ENCODE measurements at places on chromosomes 3 and 15. TPM values are rescaled to one million over a fixed set of nuclear protein-coding genes. Genes with fewer than 3 reads are reported as not detected.

DNA sequence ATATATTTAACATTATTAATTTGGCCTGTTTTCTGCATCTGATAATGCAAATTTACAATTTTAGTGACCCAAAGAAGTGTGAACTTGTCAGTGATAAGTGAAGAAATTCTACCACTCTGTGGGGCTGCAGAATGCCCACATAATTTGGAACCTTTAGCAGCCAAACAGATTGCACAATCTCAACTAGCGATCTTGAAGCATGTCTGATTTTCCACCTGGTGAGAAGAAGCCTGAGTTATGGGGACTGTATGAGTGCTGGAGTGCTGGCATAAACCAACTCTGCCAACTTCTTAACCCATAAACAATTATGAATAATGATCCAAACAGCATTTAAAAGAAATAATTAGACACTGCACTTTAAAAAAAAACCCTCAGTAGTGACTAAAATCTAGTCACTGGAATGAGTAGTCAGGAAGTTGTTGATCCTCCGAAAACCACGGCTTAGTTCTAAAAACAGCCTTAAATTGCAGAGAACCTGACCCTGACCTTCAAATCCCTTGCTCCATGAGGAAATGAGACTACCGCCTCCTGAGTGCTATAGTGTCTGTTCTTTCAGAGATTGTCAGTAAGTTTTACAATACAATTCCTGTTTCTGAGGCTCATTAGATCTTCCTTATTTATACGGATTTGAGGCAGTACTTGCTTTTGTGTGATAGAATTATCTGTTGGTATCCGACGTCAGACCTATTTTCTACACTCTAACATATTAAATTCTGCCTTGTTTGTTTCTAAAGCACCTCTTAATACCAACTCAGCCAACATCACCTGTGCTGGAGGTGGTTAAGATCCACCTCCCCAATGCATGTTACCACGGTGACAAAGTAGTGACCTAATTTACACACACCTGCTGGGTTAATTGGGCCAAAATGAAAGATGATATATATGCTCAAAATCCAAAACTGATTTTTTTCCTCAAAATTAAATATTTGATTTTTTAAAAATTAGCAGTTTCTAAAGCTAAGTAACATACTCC is 267.7 kb downstream of the ZBTB20 start:
- DNase-seq, result no peak
- H3K4me1 ChIP-seq, result peaks cover 15% of the 10 kb centered on the region
- H3K36me3 ChIP-seq, result no peaks in the 10 kb centered on the region
- H3K27ac ChIP-seq, result peak overlapping the region; percentile 15
- no peaks in the 10 kb centered on the region for H3K27me3 ChIP-seq

Gene SLITRK3
- total RNA-seq, result not detected

GRCh38 chr3:38122712-38123290 is 14.1 kb downstream of the ACAA1 start:
- peaks cover 84% of the 10 kb centered on the region for H3K36me3 ChIP-seq
- no peak overlapping the region for H3K4me3 ChIP-seq
- no peaks in the 10 kb centered on the region for H3K27me3 ChIP-seq
- no peaks in the 10 kb centered on the region for H3K4me1 ChIP-seq
- no peak overlapping the region for H3K27ac ChIP-seq
- no peak for DNase-seq

Gene TLE3
- total RNA-seq, result 154 TPM

Gene POC1A
- 1.3 TPM for total RNA-seq

DNA sequence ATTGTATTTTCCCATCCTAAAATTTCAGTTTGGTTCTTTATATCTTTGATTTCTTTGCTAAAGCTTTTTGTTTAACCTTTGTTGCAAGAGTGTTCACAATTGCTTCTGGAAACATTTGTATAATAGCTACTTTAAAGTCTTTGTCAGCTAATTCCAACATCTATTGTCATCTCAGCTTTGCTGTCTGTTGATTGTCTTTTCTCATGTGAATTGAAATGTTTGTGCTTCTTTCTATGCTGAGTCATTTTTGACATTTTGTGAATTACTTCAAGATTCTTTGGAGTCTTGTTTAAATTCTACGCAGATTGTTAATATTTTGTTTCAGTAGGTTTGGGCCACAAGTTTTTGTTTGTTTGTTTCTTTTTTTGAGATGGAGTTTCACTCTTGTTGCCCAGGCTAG is 73.2 kb downstream of the SUCNR1 start:
- H3K4me3 ChIP-seq, result no peak overlapping the region
- no peaks in the 10 kb centered on the region for H3K27me3 ChIP-seq
- no peaks in the 10 kb centered on the region for H3K36me3 ChIP-seq
- no peak overlapping the region for H3K27ac ChIP-seq
- H3K4me1 ChIP-seq, result no peaks in the 10 kb centered on the region
- DNase-seq, result no peak

DNA sequence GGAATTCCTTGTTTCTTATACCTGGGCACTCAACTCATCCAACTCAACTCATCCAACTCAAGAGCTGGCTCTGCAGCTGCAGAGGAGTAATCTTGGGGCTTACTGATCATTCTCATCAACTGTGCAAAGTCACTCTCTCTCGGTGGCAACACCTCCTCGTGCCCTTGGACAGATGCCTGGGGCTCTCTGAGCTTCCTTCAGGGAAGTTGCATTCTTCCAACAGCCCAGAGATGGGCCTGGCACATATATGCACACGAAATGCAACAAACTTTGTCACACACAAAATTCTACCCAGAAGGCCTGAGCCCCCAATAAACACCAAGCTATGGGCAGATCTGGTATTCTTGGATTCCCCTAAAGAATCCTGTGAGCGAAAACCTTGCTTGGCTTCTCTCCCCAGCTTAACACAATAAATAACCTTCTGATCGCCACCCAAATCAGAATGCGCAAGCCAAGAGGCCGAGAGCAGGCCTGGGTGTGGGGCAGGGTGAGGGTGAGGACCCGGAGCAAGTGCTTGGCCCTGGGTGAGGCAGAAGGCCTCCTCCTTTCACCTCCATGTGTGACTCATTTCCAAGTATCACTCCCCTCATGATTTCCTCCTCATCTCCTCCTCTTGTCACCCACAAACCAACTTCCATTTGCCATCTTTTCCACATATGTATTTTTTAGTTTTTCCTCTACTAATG is 15.4 kb downstream of the TGM5 start:
- no peaks in the 10 kb centered on the region for H3K36me3 ChIP-seq
- no peak overlapping the region for H3K4me3 ChIP-seq
- H3K27me3 ChIP-seq, result no peaks in the 10 kb centered on the region
- peak overlapping the region; percentile 7 for H3K27ac ChIP-seq
- H3K4me1 ChIP-seq, result peaks cover 29% of the 10 kb centered on the region

Gene SERINC4
- not detected for total RNA-seq

DNA sequence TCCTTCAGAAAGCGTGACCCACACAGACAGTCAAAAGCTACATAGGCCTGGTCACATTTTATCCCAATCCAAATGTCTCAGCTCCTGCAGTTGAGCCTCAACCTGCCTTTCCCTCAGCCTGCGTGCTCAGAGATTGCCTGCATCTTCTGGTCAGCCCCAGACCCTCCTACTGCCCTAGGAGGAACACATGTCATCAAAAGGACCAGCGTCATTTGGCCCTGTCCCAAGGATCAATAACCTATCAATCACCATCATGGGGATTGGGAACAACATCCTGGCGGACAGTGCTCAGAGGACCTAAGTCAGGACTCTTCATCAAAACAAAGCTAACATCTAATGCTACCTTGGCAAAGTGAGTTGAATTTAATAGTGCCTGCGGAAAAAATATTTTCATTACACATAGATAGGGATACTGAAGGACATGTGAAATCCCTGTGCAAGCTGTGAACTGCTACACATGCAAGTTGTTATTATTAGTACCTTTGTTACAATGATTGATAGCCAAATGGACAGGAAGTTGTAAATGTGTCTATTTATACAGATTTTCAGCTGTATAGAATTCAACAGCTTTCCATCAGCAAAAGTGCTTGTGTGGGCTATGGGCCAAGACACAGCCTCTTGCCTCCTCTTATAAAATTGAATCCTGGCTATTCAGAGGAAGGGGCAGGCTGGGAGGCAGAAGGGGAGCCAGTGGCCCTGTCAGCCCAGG is 47.7 kb downstream of the UMPS start:
- no peak for DNase-seq
- peaks cover 53% of the 10 kb centered on the region for H3K4me1 ChIP-seq
- no peaks in the 10 kb centered on the region for H3K27me3 ChIP-seq
- no peak overlapping the region for H3K4me3 ChIP-seq

GRCh38 chr15:81270781-81271491 is 53.0 kb downstream of the STARD5 start:
- no peaks in the 10 kb centered on the region for H3K36me3 ChIP-seq
- DNase-seq, result no peak
- H3K27ac ChIP-seq, result no peak overlapping the region
- peaks cover 14% of the 10 kb centered on the region for H3K4me1 ChIP-seq
- H3K4me3 ChIP-seq, result no peak overlapping the region
- no peaks in the 10 kb centered on the region for H3K27me3 ChIP-seq

DNA sequence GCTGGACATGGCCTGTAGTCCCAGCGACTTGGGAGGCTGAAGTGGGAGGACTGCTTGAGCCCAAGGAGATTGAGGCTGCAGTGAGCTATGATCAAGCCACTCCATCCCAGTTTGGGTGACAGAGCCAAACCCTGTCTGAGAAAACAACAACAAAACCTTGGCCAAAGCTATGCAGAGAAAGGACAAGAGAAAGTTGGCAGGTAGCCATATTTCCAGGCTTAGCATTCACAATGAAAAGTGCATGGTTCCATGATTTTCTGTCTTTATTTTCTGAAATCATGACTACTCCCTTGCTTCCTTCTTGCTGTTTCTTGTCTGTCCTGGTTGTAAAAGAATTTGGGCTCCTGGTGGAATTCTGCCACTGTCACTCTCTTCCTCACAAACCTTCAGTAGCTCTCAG is 284.6 kb upstream of the C2CD4B start:
- no peaks in the 10 kb centered on the region for H3K27me3 ChIP-seq
- peaks cover 8% of the 10 kb centered on the region for H3K4me1 ChIP-seq
- DNase-seq, result no peak
- no peaks in the 10 kb centered on the region for H3K36me3 ChIP-seq
- no peak overlapping the region for H3K27ac ChIP-seq

DNA sequence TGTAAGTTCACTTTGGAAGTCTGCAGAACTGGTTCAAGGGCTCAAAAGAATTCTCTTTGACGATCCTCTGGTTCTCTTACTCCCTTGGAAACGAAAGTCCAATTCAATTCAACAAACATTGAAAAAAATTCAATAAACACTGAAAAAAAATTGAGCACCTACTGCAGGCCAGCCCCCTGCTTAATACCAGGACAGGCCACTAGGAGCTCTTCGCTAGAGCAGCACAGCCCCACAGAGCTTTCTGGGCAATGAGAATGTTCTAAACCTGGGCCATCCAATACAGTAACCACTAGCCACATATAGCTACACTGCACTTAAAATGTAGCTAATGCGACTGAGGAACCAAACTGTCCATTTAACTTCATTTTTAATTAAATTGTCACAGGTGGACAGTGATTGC is 50.4 kb upstream of the DCLK3 start:
- no peak overlapping the region for H3K4me3 ChIP-seq
- no peak overlapping the region for H3K27ac ChIP-seq
- DNase-seq, result no peak
- no peaks in the 10 kb centered on the region for H3K27me3 ChIP-seq
- peaks cover 28% of the 10 kb centered on the region for H3K4me1 ChIP-seq
- H3K36me3 ChIP-seq, result no peaks in the 10 kb centered on the region

- H3K4me3 ChIP-seq, result no peak overlapping the region
- H3K36me3 ChIP-seq, result no peaks in the 10 kb centered on the region
- no peak for DNase-seq
- H3K4me1 ChIP-seq, result peaks cover 10% of the 10 kb centered on the region
- H3K27ac ChIP-seq, result no peak overlapping the region
These were observed 44.6 kb downstream of the GASK1A start for GRCh38 chr3:43023746-43024145.

DNA sequence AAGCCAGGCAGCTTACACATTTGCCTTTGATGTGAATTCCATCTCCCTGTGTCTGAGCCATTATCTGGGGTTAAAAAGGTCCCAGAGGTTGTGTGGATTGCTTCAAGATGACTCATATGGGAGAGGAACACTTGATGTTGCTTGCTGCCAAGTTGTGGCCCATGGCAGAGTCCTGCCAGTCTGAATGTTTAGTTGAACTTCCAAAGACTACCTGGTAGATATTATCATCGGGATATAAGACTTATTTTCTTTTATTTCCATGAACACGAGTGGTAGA is 85.6 kb downstream of the TJP1 start:
- no peaks in the 10 kb centered on the region for H3K4me1 ChIP-seq
- DNase-seq, result no peak
- no peaks in the 10 kb centered on the region for H3K27me3 ChIP-seq
- H3K36me3 ChIP-seq, result peaks cover 56% of the 10 kb centered on the region

DNA sequence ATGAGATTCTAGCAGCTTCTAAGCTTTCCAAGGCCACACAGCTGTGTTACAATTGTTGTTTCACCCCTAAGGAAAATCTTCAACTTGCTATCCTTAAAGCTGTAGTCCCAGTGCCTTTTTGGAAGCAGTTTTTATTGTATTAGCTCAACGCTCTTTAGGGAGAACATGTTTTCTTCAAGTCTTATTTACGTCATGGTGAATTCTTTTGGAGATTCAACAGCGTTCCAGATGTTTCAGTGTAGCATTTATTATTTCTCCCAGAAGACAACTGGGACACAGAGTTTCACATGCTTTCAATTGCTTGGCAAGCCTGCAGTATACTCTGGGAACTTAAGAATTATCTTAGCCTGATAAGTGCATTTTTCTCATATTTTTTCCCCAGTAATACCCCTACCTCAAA is 888.3 kb downstream of the PLOD2 start:
- DNase-seq, result no peak
- no peaks in the 10 kb centered on the region for H3K27me3 ChIP-seq
- no peak overlapping the region for H3K4me3 ChIP-seq
- no peak overlapping the region for H3K27ac ChIP-seq

- peak; percentile 57 for DNase-seq
- no peaks in the 10 kb centered on the region for H3K4me1 ChIP-seq
- no peak overlapping the region for H3K27ac ChIP-seq
- no peaks in the 10 kb centered on the region for H3K36me3 ChIP-seq
- H3K27me3 ChIP-seq, result no peaks in the 10 kb centered on the region
- no peak overlapping the region for H3K4me3 ChIP-seq
These were observed 20.7 kb downstream of the ITGA11 start for GRCh38 chr15:68411343-68411675.

Gene GATM
- total RNA-seq, result 159 TPM
